ENCODE measurements at places on chromosomes 1 and 21. TPM values are rescaled to one million over a fixed set of nuclear protein-coding genes. Genes with fewer than 3 reads are reported as not detected.

DNA sequence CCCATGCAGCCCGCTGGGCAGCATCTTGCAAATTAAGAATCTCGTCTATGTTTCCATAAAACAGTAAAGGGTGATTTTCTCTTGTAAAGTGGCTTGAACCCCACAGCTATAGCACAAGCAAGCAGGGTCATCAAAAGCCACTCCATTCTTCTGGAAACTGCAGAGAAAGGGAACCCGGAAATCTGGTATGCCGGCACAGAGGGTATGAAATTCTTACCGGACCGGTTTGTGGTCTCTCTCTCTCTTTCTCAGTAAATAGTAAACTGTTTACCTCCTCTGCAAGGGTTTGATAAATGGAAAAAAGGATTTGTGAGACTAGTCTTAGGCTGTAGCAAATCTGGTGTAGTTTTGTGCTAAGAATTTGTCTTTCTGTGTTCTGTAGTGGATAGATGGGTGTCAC, 2.7 kb upstream of the ADSS2 start:
- DNase-seq, result no peak

DNA sequence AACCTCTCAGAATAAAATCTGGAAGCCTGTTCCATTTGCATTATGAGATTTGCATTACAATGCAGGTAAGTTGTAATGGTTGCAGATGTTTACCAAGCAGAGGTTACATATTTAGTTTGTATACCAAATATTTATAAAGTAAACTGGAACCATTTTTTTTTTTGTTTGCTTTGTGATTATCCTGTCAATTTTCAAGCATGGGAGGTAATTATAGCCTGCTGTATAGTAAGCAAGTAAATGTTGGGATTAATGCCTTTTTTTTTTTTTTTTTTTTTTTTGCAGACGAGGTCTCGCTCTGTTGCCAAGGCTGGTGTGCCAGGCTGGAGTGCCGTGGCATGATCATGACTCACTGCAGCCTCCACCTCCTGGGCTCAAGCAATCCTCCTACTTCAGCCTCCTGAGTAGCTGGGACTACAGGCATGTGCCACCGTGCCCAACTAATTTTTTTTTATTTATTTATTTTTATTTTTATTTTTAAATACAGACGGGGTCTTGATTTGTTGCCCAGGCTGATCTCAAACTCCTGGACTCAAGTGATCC, 21.0 kb downstream of the NFYC start:
- DNase-seq, result no peak

Gene PLA2G2A
- total RNA-seq, result 0.27 TPM

Gene NHLH2
- total RNA-seq, result not detected

Gene TRPM2
- 0.08 TPM for total RNA-seq

Gene JTB
- 132 TPM for total RNA-seq

DNA sequence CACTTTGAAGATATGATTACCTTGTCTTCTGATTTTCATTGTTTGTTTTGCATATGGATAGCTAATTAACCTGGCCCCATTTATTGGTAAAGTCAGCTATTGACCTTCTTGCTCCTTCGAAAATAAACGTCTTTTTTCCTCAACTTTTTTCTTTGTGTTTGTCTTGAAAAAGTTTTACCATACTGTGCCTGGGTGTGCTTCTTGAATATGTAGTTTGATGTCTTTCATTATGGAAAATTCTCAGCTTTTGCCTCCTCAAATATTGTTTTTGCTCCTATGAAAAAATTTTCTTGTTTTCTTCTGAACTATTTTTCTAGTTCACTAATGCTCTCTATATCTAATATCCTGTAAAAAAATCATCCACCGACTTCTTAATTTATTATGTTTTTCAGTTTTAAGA, 25.0 kb downstream of the LHX8 start:
- DNase-seq, result no peak

- no peak for DNase-seq
Measured at GRCh38 chr21:38721055-38721454, 84.7 kb upstream of the ETS2 start.

- no peak for DNase-seq
Measured at GRCh38 chr1:185376840-185377635, 60.0 kb upstream of the IVNS1ABP start.

DNA sequence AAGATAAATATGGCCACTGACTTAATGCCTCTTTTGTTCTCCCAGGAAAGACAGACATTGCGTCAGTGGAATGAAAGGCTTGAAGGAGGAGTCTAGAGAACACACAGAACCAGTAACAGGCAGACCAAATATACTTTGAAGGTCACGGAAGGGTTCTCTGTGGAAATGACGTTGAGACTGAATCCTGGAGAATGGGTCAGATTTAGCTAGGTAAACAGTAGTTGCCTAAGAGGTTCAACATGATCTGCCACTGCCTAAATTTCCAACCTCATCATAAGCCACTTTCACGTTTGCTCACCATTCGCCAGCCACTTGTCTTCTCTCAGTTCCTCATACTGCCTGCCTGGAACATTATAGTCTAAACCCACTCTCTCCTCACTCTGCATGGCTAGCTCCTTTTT, 20.5 kb downstream of the PLA2G4A start:
- no peak for DNase-seq

- no peak for DNase-seq
Measured at GRCh38 chr1:112439592-112439991, 43.6 kb downstream of the CTTNBP2NL start.

DNA sequence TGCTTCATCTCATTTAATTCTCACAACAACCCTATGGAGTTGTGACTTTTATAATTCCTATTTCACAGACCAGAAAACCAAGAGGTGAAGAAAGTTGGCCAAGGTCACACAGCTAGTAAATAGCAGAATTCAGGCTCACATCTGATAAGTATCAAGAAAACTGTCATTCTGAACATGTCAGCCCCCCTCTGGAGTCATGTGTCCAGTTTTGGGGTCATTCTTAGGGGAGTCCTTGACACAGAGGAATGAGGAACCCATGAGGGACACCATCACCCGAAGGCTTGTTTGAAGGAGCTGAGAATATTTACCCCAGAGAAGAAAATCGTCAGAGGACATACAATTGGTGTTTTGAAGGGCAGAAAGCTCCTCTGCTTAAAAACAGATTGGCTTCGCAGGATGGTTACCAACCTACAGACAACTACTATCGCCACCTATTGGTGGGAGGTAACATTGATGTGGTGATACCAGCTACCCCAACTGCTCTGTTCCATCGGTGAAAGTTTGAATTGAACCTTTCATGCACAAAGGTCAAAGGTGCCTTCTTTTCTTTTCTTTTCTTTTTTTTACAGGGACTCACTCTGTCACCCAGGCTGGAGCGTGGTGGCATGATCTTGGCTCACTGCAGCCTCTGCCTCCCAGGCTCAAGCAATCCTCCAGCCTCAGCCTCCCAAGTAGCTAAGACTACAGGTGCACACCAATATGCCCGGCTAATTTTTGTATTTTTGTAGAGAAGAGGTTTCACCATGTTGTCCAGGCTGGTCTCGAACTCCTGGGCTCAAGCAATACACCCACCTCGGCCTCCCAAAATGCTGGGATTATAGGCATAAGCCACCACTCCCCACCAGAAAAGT, 31.3 kb downstream of the NCMAP start:
- peak; percentile 57 for DNase-seq

Gene KIAA0040
- total RNA-seq, result 0.99 TPM

DNA sequence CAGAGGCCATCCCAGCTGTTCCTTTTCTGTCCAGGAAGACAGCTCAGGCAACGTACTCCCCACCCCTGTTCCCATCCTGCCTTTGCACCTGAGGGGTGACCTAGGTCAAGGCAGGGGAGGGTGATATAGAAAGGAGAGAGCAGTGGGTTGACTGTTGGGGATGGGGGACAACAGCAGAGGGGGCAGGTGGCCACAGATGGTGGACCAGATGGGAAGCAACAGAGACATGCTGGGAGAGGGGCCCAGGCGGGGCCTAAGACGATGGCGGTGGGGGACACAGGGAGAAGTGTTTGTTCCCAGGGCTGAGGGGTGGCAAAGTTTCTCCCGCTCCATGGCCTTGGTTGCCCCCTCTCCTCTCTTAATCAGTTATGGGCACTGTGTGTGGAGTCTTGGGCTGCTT, 6.3 kb downstream of the CELSR2 start:
- DNase-seq, result no peak
